ENCODE measurements at places on chromosomes 3 and 15.

DNA sequence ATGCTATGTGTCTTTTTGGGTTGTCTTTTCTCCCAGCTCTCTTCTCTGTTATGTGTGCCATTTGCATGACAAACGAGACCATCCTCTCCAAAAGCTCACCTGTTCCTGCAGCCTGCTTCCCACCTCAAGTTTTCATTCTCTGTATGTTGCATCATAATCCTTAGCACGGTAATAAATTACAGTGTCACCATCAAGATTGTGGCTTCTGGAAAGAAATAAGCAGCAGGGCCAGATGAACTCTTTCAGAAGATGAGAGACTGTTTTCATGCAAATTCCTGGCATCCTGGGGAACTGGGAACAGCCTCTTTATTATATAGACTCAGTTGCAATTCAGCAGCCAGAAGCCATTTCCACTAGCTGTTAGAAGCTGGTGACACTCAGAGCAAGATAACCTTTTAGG is 436.7 kb downstream of the EPHB1 start:
- no peak for DNase-seq

DNA sequence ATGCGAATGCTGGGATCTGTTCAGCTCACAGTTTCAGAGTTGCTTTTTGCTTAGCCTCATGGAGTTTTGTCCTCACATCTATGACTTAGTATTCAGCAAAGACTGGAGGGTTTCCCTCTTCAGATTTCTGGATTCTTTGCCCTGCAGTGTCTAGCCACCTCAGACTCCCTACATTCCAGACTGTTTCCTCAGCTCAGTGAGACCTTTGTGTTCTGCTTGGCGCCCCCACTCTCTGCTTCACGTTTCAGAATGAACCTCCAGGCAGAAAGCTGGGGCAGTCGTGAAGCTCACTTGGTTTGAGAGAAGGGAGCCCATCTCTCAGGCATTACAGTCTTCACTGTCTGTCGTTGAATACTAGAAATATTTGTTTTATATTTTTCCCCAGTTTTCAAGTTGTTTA is 118.1 kb downstream of the CACNA1D start:
- no peak for DNase-seq

DNA sequence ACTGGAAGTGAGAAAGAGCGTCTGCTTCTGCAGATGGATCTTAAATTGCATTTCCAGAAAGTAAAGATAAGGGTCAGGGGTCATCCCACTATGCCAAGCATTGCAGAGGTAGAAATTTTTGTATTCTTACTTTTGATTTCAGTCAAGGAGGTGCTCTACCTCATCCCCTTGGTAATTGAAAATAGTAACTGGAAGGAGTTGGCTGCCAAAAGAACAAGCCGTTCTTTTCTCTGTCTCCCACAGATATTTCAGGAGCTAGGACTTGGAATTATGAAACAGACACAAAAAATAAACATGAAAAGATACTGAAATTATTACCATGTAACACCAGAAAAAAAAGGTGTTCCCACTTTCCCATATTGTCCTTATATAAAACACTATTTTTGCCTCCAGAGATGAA is 309.9 kb upstream of the UMPS start:
- no peak for DNase-seq

- no peak for DNase-seq
Observed at GRCh38 chr3:53161820-53162671, 1.0 kb downstream of the PRKCD start.

GRCh38 chr15:50876260-50876988 is 32.1 kb upstream of the AP4E1 start:
- no peak for DNase-seq

- no peak for DNase-seq
Observed at GRCh38 chr15:60407415-60407805, 9.6 kb upstream of the ANXA2 start.

All from stimulated activated CD4-positive, alpha-beta T cell treated with anti-CD3 and anti-CD28 coated beads, Interleukin-1b, Interleukin-23, amount 100 ng/mL, for 1 hour (primary cell).